Left lung (tissue), 14 donors: ENCODE measurements at places on chromosomes 3 and 15.

- DNase-seq, result no peak
These were observed 4.6 kb upstream of the ABCC5 start for GRCh38 chr3:184022323-184022722.

- DNase-seq, result no peak
These were observed 606.6 kb downstream of the RBMS3 start for GRCh38 chr3:29887451-29887850.

GRCh38 chr15:26295336-26296085 lies 432.4 kb upstream of the ATP10A start:
- DNase-seq, result no peak

- no peak for DNase-seq
These were observed 15.0 kb upstream of the BCHE start for GRCh38 chr3:165852191-165852590.

DNA sequence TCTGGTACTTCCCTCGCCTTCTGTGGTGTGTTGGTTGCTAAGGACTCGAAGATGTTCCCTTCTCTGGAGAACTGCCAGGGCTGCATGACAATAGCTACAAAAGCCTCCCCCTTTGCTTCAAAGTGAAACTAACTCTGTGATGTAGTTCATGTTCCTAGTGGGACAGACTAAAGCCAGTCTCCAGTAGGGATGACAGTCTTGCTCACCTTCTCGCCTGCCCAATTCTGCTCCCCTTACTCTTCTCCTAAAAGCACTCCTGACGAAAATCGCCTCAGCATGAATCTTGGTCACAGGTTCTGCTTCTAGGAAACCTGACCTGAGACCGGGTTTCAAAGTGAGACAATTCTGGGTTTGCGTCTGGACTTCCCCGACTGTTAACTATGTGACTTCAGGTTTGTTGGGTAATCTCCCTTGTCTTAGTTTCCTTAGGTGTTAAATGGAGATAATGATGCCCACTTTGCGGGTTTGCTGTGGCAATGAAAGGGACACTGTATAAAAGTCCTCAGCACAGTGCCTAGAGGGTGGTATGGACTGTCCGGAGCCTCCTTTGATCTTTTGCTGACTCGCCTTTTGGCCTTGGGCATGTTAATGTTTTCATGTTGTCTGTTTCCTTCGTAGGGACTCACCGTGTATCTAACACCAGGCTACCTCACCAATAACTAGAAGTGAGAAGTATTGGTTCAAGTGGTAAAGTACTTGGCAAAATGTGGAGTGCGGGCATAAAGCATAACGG lies 24.9 kb upstream of the THRB start:
- no peak for DNase-seq

DNA sequence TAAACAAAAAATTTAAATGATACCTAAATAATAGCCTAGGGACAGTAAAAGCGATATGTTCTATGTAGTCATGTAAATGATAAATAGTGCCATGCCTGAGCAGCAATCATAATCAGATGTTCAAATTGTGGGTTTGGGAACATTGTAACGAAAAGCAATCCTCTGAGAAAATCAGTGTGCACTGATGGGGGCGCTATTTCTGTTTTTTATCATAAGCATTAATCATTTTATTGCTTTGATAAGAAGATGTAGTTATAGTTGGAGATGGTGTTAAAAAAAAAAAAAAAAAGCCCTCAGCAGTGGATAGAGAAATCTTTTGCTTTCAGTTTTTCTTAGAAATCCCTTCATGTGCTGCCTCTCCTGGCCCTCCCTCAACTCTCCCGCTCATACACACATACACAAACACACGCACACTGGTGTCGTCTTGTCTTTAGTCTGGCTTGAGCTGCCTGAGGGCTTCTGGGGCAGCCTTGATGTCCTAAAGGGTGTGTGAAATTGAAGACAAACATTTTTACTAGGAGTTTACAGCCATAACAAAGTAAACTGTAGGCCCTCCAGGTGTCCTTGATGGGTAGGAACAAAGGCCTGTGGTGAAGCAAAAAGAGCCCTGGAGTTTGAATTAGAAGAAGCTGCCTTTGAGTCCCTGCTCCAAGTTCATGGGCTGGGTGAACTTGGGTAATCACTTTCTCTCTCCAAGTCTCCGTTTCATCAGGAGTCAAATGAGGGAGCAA lies 428.1 kb downstream of the SOX2 start:
- no peak for DNase-seq

DNA sequence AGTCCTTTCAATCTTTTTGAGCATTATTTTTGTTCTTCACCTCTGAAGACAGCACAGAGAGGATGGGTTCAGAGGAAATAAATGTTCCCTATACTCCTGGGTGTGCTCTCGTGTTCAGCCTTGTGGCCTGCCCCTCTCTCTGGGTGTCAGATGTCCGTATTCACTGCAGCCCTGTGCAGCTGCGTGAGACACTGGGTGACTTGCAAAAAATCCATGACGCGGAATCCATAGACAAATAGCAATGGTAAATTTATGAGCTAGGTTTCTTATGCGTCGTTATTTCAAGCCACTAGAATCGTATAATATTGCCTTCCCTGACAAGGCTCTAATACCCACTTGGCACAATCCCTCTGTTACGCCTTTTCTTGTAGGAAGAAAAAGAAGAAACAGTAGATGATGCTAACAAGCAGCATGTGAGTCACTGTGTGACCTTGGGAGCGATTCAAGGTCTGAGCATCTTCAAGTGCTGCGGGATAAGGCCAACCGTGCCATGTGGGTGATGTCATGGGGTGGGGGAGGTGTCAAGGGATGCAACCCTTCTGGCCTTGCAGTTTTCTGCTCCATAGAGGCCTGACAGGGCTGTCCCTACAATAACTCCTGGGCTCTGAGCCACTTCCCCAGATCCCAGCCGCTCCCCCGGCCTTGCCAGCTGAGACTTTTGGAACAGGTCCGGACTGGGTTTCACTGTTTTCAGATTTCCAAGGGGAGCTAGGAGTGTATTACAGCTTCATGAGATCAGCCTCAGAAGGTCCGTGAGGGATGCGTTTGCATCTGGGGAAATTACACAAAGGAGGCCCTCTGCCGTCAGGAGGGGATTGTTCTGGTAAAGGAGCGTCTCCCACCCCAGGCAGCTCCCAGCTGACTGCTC lies 47.6 kb upstream of the POMGNT2 start:
- DNase-seq, result peak; percentile 42

DNA sequence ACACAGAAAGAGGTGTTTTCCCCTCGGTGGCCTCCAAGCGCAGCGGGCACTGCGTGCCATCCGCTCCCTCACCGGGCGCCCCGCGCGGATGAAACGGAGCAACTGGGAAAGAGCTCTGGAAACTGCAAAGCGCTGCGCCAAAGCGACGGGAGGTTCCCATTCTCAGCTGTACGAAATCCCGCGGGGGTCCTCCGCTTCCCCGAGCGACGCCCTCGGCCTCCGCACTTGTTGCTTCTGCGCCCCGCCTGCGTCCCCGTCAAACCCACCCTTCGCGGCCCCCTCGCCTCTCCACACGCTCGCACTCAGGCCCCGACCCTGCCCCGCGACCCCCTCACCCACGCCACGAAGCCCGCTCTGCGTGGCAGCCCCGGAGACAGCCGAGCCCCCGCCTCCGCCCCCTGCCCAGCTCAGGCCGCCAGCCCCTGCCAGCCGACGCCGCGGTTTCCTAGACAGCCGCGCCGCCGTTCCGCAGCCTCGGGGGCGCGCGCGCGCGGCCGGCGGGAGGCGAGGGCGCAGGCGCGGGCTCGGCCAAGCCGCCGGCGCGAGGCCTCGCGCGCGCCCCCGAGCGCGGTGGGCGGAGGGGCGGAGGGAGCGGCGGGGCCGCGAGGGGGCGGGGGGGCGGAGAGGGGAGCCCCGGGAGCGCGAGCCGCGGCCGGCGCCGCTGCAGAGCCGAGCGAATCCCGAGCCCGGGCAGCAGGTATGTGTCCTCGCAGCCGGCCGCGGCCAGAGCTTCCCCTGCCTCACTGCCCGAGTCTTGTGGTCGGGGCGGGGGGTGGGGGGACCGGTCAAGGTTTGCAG lies at the start of gene TMEM266:
TMEM266 (plus strand) TSS at position 666 of the 798 bp plus-strand sequence. CDS start 74,279 bp downstream, outside the sequence.
- peak; percentile 35 for DNase-seq

GRCh38 chr3:170352936-170353335 lies 4.6 kb upstream of the SKIL start:
- DNase-seq, result no peak

GRCh38 chr3:41267975-41268640 lies 68.8 kb downstream of the CTNNB1 start:
- DNase-seq, result no peak

GRCh38 chr15:38461066-38461833 lies 7.3 kb downstream of the FAM98B start:
- DNase-seq, result no peak

DNA sequence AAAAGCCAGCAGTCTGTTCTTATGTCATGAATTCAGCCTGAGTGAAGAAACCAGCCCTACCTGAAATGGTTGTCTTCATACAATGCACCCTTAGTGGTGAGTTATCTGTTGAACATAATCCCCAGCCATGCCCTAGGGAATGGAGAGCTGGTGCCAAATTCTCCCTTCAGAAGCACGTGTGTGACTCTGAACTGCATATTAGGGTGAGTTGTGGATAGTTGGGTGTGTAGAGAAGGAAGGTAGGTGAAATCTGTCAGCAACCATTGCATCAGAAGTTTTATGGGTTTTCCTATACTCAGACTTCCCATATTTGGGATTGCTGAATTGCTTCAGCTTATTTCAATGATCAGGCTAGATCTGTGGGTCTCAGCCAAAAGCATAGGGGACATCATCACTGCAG lies 46.5 kb upstream of the TP63 start:
- DNase-seq, result no peak

DNA sequence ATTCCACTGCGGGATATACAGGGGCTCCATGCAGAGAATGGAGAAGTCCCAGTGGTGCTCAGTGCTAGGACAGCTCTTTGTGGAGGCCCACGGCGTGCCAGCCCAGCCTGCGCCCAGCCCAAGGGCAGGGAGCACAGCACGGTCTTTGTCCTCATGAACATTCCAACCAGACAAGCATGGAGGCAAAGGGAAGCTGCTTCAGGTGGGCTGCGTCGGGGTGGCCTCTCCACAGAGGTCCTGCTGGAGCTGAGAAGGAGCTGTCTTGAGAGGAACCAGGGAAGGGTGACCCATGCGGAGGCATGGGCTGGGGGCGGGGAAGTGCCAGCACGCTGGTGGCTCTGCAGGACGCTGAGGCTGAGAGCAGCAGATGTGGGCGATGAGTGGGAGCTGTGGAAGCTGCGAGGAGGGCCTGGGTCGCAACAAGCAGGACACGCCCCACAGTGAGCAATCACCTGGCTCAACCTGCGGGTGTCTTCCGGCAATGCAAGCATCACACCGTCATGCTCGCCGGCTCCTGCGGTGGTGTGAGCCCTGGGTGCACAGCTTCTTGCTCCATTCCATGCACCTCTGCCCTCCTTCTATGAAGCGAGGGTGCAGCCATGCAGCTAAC lies 14.0 kb upstream of the KLF15 start:
- no peak for DNase-seq

GRCh38 chr15:91099995-91100813 lies at the start of gene SV2B:
SV2B (plus strand) TSS chr15:91100257; CDS start chr15:91226264, 126,007 bp downstream.
- DNase-seq, result no peak

- DNase-seq, result no peak
These were observed 42.3 kb upstream of the CORO2B start for GRCh38 chr15:68536331-68537095.

DNA sequence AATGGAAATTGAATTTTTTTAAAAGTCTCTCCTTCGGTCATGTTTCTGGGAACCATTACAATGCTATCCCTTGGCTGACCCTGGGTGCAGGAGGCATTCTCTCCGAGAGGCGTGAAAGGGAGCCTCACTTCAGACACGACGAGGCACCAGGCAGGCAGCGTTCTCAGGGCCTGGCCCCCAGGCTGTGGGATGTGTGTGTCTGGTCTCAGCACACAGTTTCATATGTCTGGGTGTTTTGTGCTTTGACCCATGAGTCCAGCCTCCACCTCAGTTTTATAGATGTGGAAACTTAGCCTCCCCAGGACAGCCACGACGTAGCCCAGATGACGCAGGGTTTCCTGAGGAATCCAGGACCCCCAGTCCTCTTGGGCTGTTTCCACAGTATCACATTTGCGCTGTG lies 34.0 kb downstream of the FGD5 start:
- DNase-seq, result no peak

DNA sequence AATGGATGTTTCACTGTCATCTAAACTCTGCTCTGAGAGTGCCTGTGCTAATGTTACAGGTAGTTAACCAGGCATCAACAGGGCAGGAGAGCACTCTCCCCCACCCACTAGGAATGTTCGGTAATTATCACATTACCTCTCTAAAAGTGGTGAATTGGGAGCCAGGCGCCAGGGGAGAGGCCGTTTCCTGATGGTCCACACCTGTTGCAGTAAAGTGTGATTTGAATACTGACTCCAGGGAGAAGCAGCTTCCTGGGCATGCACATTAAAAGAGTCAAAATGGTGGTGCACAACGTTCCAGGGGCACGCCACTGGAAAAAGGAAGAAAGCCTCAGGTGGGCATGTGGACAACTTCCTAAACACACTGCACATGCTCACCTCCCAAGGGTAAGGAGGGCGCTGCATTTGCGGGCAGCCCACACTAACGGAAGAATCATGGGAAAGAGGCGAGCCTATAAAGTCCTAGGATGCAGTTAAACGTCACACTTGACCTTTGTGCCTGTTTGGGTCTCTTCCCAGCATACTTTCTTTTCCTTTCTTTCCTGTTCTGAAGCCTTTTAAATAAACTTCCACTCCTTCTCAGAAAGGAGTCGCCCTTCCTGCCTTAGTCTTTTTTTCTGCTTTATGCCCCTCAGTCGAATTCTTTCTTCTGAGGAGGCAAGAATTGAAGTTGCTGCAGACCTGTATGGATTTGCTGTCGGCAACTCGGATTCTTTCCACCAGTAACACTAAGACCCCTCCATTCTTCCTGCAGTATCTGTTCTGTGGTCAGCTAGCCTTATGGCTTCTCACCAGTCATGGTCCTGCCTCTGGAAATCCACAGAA lies 28.9 kb upstream of the GPD1L start:
- no peak for DNase-seq

- no peak for DNase-seq
These were observed 411.6 kb upstream of the CADM2 start for GRCh38 chr3:84547207-84547606.

DNA sequence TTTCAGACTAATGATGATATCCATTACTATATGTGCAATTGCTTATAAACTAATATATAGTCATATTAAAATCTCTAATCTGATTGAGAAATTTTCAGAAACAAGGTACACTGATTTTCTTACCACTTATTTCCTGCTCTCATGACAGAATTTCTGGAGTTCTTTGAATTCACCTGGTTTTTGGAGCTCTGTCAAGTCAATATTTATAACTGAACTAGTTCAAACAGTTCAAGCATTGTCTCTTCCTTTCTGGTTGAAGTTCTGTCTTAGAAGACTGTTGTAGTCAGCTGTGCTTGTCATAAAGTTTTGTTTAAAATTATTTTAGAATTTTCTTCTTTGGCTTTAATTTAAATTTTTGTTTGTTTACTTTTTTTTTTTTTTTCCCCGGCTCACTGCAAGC lies 239.9 kb upstream of the CTDSPL start:
- DNase-seq, result no peak

GRCh38 chr3:14433106-14433505 lies 30.7 kb downstream of the SLC6A6 start:
- DNase-seq, result peak; percentile 64

DNA sequence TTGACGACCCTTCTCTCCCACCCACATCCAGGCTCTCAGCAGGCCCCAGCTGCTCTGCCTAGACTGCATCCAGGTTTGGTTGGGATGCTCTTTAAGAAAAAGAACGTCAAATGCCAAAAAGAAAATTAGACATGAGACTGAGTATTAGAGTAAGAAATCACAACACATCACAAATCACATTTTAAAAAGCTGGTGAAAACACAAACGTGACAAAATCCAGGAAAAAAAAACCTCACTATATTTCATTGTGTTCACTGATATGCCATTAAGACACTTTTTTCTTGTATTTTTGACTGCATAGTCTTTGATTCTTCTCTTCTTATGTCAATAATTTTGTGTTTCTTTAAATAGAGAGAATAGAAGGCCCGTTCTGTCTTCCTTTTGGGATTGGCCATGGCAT lies 243.7 kb downstream of the TLE3 start:
- no peak for DNase-seq

- DNase-seq, result no peak
These were observed 59.1 kb upstream of the SPRED1 start for GRCh38 chr15:38193496-38193895.
